CD4-positive, alpha-beta T cell treated with Interleukin-10 for 1 hour (primary cell): ENCODE measurements at places on chromosomes 1 and 21.

- no peak for DNase-seq
Measured at GRCh38 chr1:205228093-205228521, 361 bp downstream of the TMCC2 start.

- DNase-seq: no peak
Measured at GRCh38 chr1:100627054-100627716, 89.2 kb downstream of the GPR88 start.

DNA sequence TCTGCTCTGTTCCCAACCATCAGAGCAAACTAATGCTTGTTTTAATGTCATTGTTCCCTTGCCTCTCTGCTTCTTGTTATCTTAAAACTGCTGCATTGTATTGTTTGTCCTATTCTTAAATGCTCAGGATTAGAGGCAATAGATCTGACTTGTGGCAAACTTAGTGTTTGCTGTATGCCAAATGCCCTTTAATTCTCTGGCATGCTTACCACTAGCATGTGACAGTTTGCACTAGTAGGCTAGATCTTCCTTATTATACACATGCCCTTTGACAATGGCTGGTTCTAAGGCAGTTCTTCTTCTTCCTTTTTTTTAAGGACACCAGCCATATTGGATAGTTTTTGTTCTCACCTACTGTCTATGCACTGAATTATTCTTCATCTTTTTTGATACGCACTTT is 30.1 kb downstream of the PALMD start:
- DNase-seq: no peak

DNA sequence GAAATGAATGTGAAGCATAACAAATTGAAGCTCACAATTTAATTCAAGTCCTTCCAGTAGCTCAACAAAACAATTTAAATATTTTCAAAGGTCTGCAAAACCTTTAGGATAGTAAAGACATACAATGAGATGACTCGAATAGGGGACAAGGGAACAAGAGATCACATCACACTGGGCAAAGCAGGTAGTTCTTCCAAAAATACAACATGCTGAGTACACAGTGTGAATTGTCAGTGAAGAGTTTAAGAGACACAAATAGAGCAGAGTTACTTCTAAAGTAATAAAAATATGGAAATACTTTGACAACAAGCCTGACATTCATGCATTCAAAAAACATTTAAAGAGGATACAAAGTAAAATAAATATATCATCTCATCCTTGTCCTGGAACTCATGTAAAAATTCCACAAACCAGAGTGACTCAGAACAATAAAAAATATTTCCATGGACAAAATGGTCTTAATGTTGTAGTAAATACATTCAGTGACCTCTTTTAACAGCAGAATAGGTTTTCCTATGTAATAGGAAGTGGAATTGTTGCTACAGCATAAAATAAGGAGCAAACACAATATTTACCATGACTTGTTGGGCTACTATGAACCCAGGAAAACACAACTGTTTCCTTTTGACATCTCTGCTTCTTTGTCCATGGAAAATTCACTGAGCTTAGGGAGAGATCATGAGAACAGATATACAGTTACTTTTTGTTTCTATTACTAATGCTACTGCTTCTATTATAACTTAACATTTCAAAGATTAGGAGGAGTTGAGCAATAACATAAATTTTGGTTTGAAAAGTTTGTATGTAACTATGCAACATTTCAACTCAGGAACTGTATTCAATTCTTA is 83.7 kb upstream of the BCL10 start:
- DNase-seq: no peak

DNA sequence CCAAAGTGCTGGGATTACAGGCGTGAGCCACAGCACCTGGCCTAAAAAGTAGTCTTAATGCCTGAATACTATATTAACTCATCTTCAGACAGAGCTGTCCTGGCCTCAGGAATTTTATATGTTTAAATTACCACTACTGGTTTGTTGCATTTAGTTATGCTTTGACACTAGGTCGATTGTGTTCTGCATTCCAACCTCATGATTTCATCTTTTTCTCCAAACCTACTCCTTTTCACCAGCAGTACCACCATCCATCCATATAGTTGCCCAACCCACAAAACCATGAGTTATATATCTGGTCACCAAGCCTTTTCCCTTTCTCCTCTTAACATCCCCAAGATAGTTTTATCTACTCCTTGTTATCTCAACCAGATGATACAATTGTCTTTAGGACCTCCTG is 22.6 kb downstream of the FMO5 start:
- DNase-seq: no peak

DNA sequence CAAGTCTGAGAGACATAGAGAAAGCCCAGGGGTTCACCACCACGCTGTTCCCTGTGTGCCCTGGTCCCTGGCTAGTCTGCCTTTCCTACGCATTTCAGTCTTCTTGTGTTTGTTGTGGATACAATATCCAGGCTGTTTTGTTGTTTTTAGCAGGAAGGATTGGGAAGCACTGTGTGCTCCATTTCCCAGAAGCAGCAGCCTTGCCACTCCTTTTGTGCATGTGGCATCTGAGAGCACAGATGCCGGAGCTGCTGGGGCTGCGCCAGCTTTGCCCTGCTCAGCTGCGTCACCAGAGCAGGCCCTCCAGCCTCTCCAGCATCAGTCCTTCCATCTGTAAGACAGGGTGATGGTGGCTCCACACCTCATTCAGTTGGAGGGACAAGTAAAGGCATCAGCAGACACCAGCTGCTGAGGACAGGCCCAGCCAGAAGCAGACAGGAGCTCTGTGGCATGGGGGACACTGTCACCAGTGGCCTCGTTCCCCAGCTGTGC is 94.4 kb upstream of the COL6A1 start:
- DNase-seq: no peak

DNA sequence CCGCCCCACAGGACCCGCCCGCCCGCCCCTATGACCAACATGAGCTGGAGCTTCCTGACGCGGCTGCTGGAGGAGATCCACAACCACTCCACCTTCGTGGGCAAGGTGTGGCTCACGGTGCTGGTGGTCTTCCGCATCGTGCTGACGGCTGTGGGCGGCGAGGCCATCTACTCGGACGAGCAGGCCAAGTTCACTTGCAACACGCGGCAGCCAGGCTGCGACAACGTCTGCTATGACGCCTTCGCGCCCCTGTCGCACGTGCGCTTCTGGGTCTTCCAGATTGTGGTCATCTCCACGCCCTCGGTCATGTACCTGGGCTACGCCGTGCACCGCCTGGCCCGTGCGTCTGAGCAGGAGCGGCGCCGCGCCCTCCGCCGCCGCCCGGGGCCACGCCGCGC is 7.9 kb upstream of the IBA57 start:
- no peak for DNase-seq

- DNase-seq: no peak
Measured at GRCh38 chr1:224683936-224684335, 67.8 kb downstream of the CNIH3 start.

GRCh38 chr21:28018741-28019669 is 973.7 kb downstream of the LTN1 start:
- no peak for DNase-seq

GRCh38 chr1:115115521-115116161 is 26.3 kb upstream of the TSPAN2 start:
- no peak for DNase-seq
